ENCODE measurements at places on chromosomes 7 and 10. TPM values are rescaled to one million over a fixed set of nuclear protein-coding genes. Genes with fewer than 3 reads are reported as not detected.

The SLC39A12 gene
- total RNA-seq: not detected

DNA sequence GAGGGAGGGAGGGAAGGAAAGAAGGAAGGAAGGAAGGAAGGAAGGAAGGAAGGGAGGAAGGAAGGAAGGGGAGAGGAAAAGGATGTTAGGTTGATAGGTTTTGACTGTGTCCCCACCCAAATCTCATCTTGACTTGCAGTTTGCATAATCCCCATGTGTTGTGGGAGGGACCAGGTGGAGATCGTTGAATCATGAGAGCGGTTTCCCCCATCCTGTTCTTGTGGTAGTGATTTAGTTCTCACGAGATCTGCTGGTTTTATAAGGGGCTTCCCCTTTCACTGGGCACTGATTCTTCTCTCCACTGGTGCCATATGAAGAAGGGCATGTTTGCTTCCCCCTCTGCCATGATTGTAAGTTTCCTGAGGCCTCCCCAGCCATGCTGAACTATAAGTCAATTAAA is 15.1 kb upstream of the NUDCD3 start:
- no peak for DNase-seq

GRCh38 chr7:128274884-128275603 is 34.0 kb downstream of the LEP start:
- DNase-seq: no peak

The CCL26 gene
- total RNA-seq: not detected

- peak; percentile 7 for DNase-seq
Measured at GRCh38 chr10:7445474-7446185, 34.8 kb upstream of the SFMBT2 start.

All from G401 (cell line).